ENCODE measurements at places on chromosomes 1 and 21. TPM values are rescaled to one million over a fixed set of nuclear protein-coding genes. Genes with fewer than 3 reads are reported as not detected.

DNA sequence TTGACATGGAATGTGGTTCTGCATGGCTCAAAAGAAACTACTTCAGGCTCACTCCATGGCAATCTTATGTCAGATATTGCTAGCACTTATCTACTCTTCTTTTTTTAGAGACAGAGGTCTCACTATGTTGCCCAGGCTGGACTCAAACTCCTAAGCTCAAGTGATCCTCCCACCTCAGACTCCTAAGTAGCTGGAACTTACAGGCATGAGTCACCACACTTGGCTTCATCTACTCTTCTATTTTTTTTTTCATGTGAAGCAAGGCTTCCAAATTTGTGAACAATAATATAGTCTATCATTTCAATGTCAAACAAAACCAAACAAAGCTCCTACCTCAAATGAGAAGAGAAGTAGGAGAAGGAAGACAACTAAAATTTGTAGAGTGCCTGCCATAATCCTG is 7.5 kb upstream of the PSEN2 start:
- DNase-seq: no peak

- no peak for DNase-seq
These were observed 164.6 kb upstream of the GJB5 start for GRCh38 chr1:34590211-34590623.

GRCh38 chr1:241869022-241869421 is 21.0 kb downstream of the EXO1 start:
- DNase-seq: no peak

DNA sequence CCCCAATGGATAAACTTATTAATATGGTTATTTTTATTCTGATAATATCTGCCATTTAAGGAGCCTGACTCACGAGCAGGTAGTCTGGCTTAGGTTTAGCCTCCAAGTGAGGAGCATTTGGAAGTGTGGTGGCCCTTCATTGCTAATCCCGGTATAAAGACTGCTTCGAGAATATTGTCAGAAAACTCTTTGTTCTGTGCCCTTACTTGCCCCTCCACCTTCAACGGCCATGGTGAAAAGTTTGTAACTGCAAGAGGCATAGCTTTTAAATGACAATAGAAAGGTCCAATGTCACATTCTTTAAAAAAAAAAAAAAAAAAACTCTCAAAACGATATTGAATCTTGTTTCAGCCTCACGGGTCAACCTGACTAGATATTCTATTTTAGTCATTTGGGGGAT is 157.4 kb upstream of the PROX1 start:
- DNase-seq: no peak

EXOSC10 gene
- 98.9 TPM for polyA plus RNA-seq
